Hypothalamus (tissue), 51 donors: ENCODE measurements at places on chromosomes 1 and 21.

- DNase-seq = no peak
These were observed 56.3 kb downstream of the UMODL1 start for GRCh38 chr21:42127164-42128150.

DNA sequence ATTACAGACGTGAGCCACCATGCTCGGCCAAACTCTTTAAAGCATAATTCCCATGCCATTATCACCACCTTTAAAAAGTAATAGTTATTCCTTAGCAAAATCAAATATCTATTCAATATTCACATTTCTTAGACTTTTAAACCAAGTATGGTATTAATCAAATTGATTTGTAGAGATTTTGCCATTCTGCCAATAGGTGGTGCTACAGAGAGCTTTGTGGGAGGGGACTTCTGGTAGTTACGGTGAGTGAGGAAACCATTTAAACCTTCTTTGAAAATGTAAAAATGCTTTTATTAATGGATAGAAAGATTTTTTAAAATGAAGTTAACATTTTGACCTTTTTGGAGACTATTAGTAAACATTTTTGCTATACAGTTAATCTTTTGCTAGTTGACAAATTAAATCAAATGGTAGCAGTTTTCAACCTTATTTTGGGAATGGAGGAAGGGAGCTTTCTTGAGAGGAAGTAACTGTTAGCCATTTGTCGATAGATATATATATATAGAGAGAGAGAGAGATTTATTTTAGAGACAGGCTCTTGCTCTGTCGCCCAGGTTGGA is 19.3 kb downstream of the IARS2 start:
- DNase-seq = no peak

GRCh38 chr1:21622466-21623315 is 46.5 kb downstream of the RAP1GAP start:
- DNase-seq = no peak

GRCh38 chr1:50980505-50980904 is 10.5 kb downstream of the CDKN2C start:
- no peak for DNase-seq

DNA sequence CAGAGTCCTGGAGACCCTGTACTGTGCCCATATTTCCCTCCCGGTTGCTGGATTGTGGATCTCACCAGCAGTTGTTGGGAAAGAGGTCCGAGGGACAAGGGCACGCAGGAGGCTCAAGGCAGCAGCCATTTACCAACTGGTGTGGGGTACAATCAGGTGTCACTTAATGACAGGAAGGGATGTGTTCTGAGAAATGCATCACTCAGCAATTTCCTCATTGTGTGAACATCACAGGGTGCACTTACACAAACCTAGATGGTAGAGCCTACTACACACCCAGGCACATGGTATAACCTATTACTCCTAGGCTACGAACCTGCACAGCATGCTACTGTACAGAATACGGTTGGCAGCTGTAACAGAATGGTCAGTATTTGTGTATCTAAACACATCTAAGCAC is 20.7 kb downstream of the SLC44A3 start:
- no peak for DNase-seq

GRCh38 chr1:87588495-87588894 is 259.8 kb downstream of the LMO4 start:
- no peak for DNase-seq

GRCh38 chr1:93093332-93094006 is 14.4 kb downstream of the MTF2 start:
- DNase-seq = no peak

- DNase-seq = peak; percentile 63
These were observed 22.9 kb downstream of the UMODL1 start for GRCh38 chr21:42093991-42094421.

DNA sequence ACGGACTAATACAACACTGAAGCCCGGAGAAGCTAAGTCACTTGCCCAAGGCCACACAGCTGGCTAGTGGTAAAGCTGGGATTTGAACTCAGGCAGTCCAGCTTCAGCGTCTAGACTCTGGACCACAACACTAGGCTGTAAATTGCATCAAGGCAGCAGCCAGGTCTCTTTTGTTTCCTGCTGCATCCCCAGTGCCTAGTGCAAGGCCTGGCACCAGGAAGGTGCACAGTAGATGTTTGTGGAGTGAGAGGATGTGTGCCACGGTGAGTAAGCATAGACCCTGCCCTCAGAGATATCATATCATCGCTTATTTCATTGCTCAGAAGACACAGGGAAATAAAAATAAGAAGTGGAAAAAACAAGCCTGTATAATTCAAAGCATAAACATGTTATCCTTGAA is 40.9 kb downstream of the IGSF21 start:
- no peak for DNase-seq

GRCh38 chr1:98201666-98202081 is 280.8 kb upstream of the DPYD start:
- no peak for DNase-seq

DNA sequence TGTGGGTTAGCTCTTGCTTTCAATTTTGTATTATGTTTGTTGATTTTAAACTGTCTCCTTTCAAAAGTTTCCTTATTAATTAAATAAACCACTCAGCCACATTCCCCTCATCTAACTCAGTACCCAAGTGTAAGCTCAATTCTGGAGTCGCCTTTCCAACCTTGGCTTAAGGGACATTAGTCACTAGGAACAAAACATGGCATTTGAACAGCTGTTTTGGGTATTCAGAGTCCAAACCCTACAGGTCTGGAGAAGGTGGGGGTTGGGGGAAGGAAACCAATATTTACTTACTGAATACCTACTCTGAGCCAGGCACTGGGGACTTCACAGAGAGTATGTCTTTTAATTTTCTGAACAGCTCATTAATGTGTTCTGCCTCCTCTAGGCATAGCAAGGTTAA is 117.2 kb upstream of the JUN start:
- DNase-seq = no peak

DNA sequence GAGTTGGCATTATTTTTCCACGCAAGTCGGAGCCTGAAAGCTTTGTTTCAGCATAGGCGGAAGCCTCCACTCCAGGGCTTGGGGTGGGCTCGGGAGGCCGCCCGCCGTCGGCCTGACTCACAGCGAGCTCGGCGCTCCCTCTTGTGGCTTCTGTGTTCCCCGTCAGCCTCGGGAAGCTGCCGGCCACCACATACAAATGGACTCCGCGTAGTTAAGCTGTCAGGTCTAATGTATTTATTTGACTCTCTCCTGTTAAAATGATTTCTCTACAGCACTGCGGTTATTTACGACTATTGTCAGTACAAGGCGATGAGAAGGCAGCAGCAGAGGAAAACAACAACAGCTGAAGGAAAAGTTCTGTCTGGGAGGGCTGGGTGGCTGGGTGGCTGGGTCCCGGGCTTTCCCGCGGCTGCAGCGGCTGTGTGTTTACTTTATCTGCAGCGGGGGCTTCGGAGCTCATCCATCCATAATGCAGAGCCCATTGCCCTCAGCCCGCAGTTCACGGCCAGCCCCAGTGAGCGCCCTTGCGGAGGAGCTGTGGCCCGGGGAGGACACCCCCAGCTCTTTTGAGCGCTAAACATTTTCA is 375.7 kb upstream of the CAMK1G start:
- DNase-seq = peak; percentile 38

- DNase-seq = no peak
These were observed 153.9 kb upstream of the TIAM1 start for GRCh38 chr21:31497914-31498313.

- DNase-seq = no peak
These were observed 39.0 kb downstream of the OLFM3 start for GRCh38 chr1:101957771-101958170.

- no peak for DNase-seq
These were observed 23.3 kb downstream of the SPOCD1 start for GRCh38 chr1:31792541-31792940.
